GM04504 (cell line): ENCODE measurements at places on chromosomes 1 and 21.

DNA sequence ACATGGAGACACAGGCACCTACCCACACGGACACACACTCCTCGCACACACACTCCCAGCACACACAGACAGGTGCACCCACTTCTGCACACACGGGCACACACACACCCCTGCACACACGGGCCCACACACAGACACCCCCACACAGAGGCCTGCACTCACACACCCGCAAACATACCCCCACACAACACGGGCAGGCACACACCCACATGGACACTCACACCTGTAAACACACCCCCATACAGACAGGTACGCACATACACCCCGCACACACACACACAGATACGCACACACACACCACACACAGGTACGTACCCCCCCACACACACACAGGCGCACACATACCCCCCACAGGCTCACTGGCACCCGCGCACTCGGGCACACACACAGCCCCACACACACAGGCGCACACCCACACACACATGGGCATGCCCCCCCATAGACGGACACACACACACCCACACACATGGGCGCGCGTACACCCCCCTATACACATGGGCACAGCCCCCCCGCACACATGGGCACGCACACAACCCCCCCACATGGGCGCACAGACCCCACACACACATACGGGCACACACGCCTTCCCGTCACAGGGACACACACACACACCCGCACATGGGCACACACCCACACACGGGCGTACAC lies 6.1 kb downstream of the ATAD3A start:
- no peak for DNase-seq

- DNase-seq = peak; percentile 38
Measured at GRCh38 chr1:210400043-210400840, 71.5 kb downstream of the HHAT start.

DNA sequence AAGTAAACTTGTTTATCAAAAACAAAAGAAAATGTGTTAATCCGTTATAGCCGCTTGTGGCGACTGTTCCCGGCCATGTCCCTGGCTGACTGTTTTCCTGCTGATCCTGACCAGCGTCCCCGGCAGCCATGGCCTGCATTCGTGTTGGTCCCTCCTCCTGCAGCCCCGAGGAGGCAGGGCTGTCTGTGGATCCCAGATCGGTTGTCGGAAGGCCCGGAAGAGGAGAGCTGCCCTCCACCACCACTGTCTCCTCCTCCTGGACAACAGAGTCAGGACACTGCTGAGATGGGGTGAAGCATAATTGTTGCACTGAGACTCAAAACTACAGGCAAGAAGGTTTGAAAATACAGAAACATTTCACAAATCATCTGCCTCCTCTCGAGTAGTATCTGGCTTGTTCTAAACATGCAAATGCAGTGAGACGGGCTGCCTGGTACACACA lies 3.6 kb upstream of the MXRA8 start:
- peak; percentile 78 for DNase-seq

DNA sequence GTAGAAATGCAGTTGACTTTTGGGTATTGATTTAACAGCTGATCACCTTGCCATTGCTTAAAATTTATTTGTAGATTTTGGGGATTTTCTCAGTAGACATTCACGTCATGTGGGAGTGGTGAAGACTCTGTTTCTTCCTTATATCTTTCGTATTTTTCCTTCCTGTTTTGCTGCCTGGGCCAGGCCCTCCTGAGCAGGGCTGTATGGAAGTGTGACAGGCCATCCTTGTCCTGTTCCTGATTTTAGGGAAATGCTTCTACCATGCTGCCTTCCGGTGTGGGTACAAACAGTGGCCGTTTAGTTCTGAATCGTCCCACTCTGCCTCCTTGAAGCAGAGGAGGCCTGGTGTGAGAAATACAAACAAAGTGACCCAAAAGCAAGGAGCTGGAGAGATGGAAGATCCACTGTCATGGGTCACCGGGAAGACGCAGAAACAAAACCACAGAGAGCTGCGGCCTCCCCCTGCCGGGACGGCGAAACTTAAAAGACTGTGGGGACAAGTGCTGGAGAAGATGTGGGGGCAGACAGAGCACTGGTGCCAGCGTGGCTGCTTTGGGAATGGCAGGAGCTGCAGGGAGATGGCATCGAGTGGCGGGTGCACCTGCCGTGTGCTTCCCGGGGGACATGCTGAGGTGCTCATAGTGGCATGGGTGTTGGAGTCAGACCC lies 7.6 kb downstream of the AGPAT3 start:
- no peak for DNase-seq

GRCh38 chr1:83065952-83066727 lies 932.8 kb downstream of the TTLL7 start:
- no peak for DNase-seq

- no peak for DNase-seq
Measured at GRCh38 chr1:209689477-209689876, 14.3 kb downstream of the G0S2 start.

DNA sequence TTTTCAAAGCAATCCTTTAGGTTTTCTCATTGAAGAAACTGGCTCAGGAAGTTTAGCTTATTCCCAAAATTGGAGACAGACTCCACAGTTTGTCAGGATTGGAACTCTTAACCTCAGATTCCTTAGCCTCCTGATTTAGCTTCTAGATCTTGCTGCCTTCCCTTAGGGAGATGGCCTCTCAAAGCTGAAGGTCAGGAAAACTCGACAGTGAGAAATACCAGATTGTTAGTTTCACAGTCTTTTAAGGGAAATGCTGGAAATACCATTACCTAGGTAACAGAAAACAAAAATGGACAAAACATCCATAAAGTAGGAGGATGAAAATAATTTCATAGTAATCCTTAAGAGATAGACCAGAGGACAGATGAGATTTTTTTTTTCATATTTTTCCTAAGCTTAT lies 7.8 kb downstream of the RASAL2 start:
- DNase-seq = no peak

DNA sequence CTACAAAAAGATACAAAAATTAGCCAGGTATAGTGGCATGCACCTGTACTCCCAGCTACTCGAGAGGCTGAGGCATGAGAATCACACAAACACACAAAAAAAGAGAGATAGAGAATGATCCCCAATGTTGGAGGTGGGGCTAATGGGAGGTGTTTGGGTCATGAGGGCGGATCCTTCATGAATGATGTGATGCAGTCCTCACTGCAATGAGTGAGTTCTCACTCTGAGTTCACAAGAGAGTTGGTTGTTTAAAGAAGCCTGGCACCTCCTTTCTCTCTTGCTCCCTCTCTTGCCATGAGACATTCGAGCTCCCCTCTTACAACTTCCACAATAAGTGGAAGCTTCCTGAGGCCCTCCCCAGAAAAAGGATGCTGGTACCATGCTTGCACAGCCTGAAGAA lies 17.3 kb downstream of the KCNT2 start:
- DNase-seq = no peak

GRCh38 chr1:197913495-197914276 lies 3.5 kb upstream of the LHX9 start:
- no peak for DNase-seq

DNA sequence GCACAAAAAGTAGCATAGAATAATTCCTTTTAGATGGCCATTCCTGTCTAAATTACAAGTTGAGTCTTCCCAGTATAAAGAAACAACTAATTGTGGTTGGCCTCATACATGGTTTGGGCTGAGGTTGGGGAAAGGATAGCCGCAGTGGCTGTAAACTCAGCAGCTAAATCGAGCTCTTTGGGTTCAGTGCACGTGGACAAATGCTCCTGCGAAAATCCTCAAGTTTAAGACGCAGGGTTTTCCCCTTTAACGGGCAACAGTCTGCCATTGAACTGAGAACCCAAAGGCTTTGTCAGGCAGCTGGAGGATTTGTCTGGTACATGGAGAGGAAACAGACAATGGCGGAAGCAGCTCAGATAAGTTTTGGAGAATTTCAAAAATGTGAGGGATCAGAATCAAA lies 331.9 kb downstream of the TGFB2 start:
- DNase-seq = no peak

GRCh38 chr1:11927866-11928592 lies 1.8 kb upstream of the KIAA2013 start:
- DNase-seq = no peak

GRCh38 chr1:43935711-43936427 lies 2.3 kb downstream of the ARTN start:
- no peak for DNase-seq

DNA sequence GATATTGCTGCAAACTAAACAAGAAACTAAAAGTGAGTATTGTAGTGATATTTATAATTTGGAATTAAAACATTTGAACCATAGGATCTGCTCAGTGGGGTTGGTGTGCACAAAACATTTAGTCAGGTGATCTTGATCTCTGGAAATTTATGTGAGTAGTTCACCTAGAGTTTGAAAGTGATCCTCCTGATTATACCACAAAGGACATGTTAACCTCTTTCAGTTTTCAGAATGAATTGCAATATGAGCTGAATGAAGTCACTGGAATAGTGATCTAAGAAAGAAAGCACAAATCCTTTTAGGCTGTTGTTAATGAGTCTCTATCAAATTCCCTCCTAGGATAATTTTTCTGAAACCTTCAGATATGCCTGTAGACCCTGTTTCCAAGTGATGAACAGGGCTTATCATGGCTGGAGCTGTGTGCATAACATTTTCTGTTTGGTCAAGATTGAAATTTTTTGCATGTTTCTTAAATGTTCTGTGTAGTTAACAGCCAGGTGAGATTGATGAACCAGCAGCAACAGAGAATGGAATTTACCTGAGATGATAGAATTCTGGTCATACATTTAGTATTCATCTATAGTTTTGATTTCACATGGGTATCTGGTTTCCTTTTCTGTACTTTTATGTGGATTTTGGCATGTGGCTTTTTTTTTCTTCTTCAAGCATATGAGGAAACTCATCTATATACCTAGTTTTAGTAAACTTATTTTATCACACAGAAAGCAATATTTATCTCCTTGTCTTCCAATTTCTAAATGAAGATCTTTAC lies 25.5 kb downstream of the CDC14A start:
- no peak for DNase-seq

GRCh38 chr1:235160383-235160956 lies 580 bp downstream of the RBM34 start:
- peak; percentile 24 for DNase-seq

GRCh38 chr1:213605732-213606131 lies 382.0 kb upstream of the PROX1 start:
- DNase-seq = no peak

DNA sequence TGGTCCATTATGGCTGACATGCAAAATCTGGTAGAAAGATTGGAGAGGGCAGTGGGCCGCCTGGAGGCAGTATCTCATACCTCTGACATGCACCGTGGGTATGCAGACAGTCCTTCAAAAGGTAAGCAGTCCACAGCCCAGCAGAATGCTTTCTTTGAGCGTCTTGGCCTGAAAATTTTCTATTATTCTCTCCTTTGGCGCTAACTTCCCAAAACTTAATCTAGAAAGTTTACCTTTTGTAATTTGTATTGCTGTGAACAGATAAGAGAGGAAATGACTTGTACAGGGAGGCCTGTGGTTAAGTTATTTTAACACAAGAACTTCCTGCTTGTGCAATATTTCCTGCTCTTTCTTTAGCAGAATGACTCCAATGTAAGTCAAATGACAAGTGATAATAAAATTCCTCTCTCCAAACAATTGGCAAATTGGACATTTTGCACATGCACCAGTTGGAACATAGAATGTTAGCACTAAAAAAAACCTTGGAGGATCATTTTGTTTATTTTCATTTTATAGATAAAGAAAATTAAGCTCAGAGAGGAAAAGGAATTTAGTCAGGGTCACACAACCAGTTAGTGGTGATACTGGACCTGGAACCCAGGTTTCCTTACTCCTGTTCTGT lies 18.9 kb downstream of the CAP1 start:
- no peak for DNase-seq
